ENCODE measurements at places on chromosomes 1 and 21. TPM values are rescaled to one million over a fixed set of nuclear protein-coding genes. Genes with fewer than 3 reads are reported as not detected.

The SLAMF8 gene
- 12.0 TPM for total RNA-seq

The FMO2 gene
- total RNA-seq: 22.3 TPM

The KRTAP12-2 gene
- not detected for total RNA-seq

The GBP3 gene
- 57.7 TPM for total RNA-seq

The AADACL4 gene
- total RNA-seq: 0.16 TPM

The GBP6 gene
- total RNA-seq: not detected

The LGR6 gene
- 4.1 TPM for total RNA-seq

The PYGO2 gene
- 32.8 TPM for total RNA-seq

The CHD1L gene
- 27.7 TPM for total RNA-seq

The ITGB2 gene
- total RNA-seq: 111 TPM

The ITLN2 gene
- not detected for total RNA-seq

The GPR3 gene
- 0.38 TPM for total RNA-seq

The CELSR2 gene
- total RNA-seq: 65.6 TPM

DNA sequence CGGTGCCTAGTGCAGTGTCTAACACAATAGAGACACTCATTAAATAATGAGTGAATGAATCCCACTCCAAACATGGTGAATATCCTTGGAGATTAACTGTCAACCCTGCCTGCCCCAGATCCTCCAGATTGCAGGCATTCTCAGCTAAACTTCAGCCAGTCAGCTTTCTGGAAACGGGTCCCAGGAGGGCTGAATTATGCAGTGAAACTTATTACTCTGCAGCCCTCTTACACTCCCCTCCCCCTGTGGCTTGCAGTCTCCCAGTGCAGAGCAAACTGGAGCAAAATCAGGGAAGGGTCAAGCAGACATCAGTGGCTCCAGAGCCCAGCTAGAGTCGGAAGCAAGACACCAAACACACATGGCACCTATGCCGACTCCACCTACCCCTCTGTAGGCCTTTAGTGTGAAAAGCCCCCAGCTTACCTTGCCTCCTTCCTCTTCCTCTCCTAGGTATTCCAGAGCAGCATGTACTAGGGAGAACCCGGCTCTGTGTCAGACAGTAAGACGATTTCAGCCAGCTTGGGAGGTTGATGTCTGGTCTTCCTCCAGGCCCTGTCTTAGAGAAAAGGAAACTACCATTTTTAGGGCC, 6.5 kb upstream of the RGS16 start:
- no peak for DNase-seq

DNA sequence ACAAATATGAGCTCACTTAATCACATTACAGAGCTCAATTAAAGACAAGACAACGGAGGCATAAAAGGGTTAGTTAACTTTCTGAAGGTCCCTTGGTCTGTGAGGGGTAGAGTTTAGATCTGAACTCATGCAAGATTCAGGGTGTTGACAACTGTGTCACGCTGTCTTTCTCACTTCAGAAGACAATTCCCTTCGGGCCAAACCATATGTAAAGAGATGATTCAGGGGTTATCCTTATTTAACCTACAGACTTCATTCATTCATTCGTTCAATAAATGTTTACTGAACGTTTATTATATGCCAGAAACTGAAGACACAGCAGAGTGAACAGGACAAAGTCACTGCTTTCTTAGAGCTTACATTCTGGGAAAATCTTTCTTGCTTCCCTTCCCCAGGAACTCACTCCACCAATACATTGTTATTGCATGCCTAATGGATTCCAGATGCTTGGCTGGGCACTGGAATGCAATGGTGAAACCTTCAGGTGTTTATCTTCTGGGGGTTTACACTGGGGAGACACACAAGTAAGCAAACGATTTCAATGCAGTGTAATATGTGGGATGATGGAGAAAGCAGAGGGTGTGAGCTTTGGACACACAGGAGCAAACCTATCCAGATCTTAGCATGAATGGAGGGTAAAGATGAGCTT, 6.4 kb downstream of the XCL1 start:
- peak; percentile 47 for DNase-seq

- DNase-seq: no peak
These were observed 361.0 kb downstream of the SETD4 start for GRCh38 chr21:35699361-35699760.

GRCh38 chr1:18144062-18144461, 36.5 kb downstream of the IGSF21 start:
- no peak for DNase-seq

- DNase-seq: peak; percentile 86
These were observed 6.3 kb upstream of the LAD1 start for GRCh38 chr1:201405484-201405831.

- DNase-seq: no peak
These were observed 453.8 kb downstream of the NEGR1 start for GRCh38 chr1:71828431-71829012.

DNA sequence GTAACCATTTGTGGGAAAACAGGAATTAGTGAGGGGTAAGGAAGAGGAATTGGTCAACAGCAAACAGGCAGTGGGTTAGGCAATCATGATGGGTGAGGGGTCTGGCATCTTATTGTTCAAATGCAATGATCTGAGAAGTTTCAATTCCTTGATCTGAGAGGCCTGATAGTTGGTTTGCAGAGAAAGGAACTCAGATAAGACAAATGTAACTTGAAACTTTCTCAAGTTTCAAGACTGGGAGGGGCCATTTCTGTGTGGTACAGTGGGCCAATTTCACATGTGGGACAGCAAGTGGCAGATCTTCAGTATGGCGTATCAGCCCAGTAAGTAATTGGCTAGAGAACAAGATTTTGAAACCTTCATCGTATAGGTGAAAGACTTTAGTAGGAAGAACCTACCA, 102.5 kb downstream of the XPR1 start:
- no peak for DNase-seq

DNA sequence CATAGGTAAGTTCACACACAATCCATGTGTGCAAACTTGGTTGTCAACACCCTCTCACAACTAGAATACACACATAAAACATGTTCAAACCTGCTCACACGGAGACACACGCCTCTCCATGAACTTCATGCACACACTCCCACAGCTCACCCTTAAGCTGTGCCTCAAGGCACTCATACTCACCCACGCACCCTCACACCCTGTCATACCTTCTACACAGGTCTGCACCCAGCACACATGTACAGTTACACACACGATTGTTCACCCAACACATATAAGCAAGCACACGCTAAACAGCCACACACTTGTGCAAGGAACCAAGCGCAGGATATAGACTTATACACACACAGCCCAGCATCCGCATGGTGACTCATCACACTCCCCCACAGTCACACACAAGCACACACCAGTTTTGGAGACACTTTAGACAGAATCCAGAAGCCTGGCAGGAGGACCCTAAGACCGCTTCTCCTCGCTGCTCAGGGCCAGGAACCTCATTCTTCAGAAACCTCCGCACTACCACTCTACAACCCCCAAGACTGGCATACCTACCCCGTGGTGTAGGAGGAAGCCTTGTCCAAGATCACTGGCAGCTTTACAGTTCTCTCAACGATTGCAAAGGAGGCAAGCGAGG, 58.7 kb upstream of the ZC3H12A start:
- no peak for DNase-seq

GRCh38 chr1:94795434-94795833, 24.7 kb upstream of the SLC44A3 start:
- DNase-seq: no peak

- no peak for DNase-seq
These were observed 128.2 kb downstream of the DMRTB1 start for GRCh38 chr1:53587252-53587988.

DNA sequence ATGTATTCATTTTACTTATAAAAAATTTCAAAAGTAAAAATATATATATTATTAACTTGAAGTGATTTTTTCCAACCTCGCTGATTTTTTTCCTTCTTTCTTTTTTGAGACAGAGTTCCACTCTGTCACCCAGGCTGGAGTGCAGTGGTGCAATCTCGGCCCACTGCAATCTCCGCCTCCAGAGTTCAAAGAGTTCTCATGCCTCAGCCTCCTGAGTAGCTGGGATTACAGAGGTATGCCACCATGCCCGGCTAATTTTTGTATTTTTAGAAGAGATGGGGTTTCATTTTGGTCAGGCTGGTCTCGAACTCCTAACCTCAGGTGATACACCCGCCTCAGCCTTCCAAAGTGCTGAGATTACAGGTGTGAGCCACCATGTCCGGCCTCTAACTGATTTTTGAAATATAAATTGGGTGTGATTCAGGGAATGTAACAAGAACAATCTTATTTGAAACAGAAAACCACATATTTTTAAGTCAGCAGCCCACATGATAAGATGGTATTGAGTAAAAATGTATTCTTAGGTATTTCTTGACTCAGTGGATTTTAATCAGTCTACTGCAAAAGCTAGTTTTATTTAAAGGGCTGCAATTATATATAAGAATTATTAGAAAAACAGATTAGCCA, 30.0 kb downstream of the ZBTB8B start:
- no peak for DNase-seq

GRCh38 chr1:203557390-203557789, 63.4 kb downstream of the OPTC start:
- DNase-seq: no peak

DNA sequence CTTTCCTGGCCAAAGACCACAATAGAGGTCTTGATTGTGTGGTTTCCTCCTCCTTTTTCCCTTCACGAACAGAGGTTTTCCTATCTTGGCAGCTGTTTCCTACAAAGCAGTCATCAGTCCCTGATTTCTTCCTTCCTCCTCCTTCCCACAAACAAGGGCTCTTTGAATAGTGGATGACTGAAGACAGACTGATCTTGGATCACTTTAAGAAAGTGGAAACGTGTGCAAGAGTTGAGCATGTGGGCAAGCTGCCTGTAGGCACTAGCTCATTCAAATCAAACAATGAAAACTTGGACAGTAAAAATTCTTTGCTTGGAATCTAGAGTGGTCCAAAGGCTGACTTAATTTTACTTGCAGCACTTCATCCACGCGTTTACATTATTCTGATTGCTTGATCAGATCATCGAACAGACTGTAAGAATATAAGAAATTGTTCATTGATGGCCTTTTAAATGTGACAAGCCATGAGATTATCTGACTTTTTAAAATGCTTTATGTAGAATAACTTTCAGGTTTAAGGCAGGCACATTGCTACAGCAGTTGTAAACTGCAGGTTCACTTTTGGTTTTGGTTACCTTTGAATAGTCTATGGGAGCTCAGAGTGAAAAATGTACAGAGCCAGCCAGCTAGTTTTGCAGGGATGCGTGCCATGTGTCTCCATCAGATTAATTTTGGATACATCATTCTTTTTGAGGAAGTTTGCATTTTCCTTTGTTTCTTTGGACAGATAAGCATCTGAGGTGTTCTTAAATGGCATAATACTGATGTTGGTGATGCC, 34.4 kb downstream of the ADGRL2 start:
- DNase-seq: no peak

GRCh38 chr1:5858844-5859407, 133.3 kb downstream of the NPHP4 start:
- no peak for DNase-seq

DNA sequence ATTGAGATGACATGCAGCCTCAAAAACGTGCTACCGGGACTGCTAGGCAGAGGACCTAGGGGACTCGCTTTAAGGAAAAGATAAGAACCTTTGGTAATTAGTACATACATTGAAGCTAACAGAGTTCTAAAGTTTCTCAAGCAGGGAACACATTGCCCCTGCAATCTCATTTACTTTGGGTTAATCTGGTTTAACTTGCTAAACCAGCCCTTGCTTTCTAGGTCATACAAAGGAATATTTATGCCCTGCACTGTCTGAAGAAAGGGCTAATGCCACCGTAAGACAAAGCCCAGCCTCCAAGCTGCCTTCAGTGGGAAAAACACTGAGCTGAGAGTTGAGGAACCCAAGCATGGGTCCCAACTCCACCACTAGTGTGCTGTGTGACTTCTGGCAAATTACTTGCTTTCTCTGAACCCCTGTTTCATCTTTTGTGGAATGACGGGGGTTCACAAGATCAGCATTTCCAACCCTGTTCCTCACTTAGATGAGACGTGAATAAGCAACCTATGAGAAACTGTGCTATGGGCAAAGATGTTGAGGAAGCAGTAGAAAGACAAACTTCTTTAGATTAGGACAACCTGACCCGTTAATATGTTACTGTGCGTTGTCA, 66.3 kb downstream of the VWA5B1 start:
- DNase-seq: no peak

DNA sequence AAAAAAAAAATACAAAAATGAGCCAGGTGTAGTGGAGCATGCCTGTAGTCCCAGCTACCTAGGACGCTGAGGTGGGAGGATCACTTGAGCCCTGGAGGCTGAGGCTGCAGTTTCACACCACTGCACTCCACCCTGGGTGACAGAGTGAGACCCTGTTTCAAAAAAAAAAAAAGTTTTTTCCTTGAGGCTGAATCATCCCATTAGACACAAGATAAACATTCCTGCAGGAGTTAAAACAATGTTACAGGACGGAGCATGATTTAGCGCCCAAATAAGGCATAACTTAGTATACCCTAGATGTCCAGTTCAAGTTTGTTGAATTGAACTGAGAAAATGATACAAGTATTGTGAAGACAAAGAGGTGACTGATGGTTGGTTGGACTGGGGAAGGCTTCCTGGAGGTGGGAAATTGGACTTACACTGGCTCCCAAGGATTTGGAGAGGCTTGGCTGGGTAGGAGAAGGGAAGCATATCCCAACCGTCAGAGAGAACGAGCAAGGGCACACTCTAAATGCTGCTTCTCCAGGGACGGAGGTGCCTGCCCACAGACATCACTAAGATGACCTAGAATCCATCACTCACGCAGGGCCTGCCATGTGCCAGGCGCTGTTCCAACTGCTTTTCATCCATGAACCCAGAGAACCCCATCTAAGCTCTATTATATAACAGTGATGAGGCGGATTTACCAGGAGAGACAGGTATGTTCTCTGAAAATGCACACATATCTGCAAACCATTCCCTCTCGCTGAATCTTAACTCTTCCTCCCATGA, 610.6 kb downstream of the KIF26B start:
- DNase-seq: peak; percentile 62

- DNase-seq: peak; percentile 3
These were observed 687.7 kb upstream of the ADGRL4 start for GRCh38 chr1:79694241-79694640.

DNA sequence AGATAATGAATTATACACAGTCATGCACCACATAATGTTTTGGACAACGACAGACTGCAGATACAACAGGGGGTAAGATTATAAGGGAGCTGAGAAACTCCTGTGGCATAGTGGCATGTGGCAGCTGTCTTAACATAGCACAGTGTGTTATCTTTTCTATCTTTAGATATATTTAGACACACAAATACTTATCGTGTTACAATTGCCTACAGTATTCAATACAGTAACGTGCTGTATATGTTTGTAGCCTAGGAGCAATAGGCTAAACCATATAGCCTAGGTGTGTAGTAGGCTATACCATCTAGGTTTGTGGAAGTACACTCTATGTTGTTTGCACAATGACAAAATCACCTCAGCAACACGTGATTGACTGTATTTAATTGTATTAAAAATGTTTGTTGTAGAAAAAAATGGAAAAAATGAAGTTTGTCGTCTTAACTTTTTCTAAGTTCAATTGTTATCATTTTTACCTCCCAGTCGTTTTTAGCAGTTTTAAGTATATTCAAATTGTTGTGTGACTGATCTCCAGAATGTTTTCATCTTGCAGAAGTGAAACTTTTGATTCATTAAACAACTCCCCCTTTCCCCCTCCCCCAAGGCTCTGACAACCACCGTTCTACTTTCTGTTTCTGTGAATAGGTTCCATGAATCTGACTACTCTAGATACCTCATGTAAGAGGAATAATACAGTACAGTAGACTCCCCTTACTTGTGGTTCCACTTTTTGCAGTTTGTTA, 351.0 kb upstream of the B3GALT2 start:
- DNase-seq: no peak

All from kidney (tissue), 22 donors.